ENCODE measurements at places on chromosomes 11 and 22. TPM values are rescaled to one million over a fixed set of nuclear protein-coding genes. Genes with fewer than 3 reads are reported as not detected.
A peak's percentile ranks its signal among the peaks of the same experiment; 100 is the strongest.

DNA sequence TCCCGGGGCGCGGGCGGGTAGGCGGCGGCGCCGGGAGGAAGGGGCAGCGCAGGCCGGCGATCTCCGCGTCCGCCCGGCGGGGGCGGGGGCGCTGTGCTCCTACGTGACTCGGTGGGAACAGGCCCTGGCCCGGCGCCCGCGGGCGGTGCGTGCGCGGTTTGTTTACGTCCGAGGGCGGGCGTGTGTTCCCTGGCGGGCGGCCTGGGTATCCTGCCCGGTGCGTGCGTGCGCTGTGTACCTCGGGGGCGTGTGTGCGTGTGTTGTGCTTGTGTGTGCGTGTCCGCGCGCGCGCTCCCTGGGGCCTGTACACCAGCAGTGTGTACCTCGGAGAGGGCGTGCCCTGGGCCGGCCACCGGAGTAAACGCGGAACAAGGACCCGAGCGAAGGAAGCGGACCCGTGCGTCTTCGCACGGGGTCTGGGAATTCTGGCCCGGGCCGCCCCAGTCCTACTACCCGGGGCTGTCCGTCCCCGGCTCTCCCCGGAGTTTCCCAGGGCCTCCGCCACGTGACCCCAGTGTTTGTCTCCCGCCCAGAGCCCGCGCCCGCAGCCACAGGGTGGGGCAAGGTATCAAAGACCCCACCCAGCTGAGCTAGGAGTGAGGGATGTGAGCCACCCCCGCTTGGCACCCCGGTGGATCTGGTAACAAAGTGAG, 769 bp downstream of the MAFF start:
- no peaks in the 10 kb centered on the region for H3K27me3 ChIP-seq
- peak overlapping the region; percentile 99 for H3K27ac ChIP-seq
- H3K36me3 ChIP-seq = no peaks in the 10 kb centered on the region
- peaks cover 35% of the 10 kb centered on the region for H3K4me1 ChIP-seq
- H3K4me3 ChIP-seq = peak overlapping the region; percentile 98
- peak; percentile 88 for DNase-seq

DNA sequence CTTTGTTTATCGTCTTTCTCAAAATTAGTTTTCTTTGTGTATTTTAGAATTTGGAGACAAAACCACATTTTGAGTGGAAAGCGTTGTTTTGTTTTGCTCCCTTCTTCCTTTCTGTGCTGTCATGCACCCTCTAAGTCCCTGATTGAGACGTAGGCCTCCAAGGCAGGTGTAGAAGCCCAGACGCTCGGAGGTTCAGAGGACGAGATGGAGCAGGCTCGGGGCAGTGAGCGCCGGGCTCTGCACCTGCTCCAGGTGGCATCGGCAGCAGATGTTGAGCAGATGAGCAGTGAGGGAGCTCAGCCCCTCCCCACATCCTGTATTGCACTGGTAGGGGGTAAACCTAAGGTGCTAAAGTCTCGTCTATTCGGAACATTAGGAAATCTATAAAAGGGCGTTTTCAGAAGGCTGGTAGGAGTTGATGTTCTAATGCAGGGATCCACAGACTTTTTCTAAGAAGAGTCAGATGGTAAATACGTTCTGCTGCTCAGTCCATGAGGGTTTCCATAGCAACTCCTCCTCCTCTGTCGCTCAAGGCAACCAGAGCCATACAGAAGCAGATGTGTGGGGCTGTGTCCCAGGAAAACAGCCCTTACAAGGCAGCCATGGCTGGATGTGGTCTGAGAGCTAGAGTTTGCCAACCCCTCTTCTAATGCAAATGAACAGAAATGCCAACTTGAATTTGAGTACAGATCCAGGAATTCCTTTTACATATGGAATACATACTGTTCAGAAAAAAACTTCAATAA, 724.2 kb downstream of the BRD1 start:
- no peak for DNase-seq
- H3K4me3 ChIP-seq = no peak overlapping the region
- H3K27me3 ChIP-seq = peaks cover 10% of the 10 kb centered on the region
- no peak overlapping the region for H3K27ac ChIP-seq
- H3K36me3 ChIP-seq = no peaks in the 10 kb centered on the region

DNA sequence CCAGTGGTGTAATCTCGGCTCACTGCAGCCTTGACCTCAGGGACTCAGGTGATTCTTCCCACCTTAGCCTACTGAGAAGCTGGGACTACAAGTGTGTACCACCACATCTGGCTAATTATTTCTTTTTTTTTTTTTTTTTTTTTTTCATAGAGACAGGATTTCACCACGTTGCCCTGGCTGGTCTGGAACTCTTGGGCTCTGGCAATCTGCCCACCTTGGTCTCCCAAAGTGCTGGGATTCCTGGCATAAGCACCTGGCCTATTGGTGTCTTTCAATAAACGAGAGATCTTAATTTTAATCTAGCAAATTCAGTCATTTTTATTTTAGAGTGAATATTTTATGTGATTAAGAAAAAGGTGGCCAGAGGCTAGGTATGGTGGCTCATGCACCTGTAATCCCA, 40.1 kb downstream of the DGCR2 start:
- H3K27ac ChIP-seq = no peak overlapping the region
- H3K4me3 ChIP-seq = no peak overlapping the region
- no peaks in the 10 kb centered on the region for H3K36me3 ChIP-seq

- no peaks in the 10 kb centered on the region for H3K27me3 ChIP-seq
- peaks cover 7% of the 10 kb centered on the region for H3K36me3 ChIP-seq
- no peak for DNase-seq
- no peak overlapping the region for H3K4me3 ChIP-seq
- H3K4me1 ChIP-seq = no peaks in the 10 kb centered on the region
- no peak overlapping the region for H3K27ac ChIP-seq
Measured at GRCh38 chr11:119676461-119677020, 52.5 kb downstream of the NECTIN1 start.

- no peak for DNase-seq
- no peaks in the 10 kb centered on the region for H3K36me3 ChIP-seq
- no peak overlapping the region for H3K4me3 ChIP-seq
- no peak overlapping the region for H3K27ac ChIP-seq
- no peaks in the 10 kb centered on the region for H3K27me3 ChIP-seq
- H3K4me1 ChIP-seq = peaks cover 3% of the 10 kb centered on the region
Measured at GRCh38 chr11:58647866-58648265, 25.4 kb downstream of the CNTF start.

- no peaks in the 10 kb centered on the region for H3K36me3 ChIP-seq
- peak overlapping the region; percentile 46 for H3K27ac ChIP-seq
- no peaks in the 10 kb centered on the region for H3K4me1 ChIP-seq
- no peaks in the 10 kb centered on the region for H3K27me3 ChIP-seq
Measured at GRCh38 chr11:7520981-7521487, 7.2 kb downstream of the PPFIBP2 start.

DNA sequence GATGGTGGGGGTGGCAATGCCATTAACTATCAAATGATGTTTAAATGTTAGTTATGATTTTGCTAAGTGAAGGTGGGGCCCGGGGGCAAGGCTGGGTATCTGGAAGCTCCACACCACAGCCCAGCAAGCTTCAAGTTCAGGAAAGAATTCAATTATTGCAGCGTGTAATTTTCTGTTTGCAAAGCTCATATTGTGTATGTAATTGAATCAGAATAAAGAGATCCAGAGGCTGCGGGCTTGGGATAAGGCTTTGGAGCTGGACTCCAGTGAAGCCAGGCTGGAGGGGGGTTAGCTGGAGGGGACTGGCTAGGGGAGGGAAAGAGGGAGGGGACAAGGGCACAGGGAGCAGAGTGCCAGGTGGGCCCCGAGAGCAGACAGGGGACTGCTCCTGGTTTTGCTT, 557.1 kb upstream of the CADM1 start:
- H3K36me3 ChIP-seq = no peaks in the 10 kb centered on the region
- no peaks in the 10 kb centered on the region for H3K27me3 ChIP-seq
- H3K27ac ChIP-seq = no peak overlapping the region
- no peak overlapping the region for H3K4me3 ChIP-seq
- DNase-seq = no peak
- no peaks in the 10 kb centered on the region for H3K4me1 ChIP-seq

DNA sequence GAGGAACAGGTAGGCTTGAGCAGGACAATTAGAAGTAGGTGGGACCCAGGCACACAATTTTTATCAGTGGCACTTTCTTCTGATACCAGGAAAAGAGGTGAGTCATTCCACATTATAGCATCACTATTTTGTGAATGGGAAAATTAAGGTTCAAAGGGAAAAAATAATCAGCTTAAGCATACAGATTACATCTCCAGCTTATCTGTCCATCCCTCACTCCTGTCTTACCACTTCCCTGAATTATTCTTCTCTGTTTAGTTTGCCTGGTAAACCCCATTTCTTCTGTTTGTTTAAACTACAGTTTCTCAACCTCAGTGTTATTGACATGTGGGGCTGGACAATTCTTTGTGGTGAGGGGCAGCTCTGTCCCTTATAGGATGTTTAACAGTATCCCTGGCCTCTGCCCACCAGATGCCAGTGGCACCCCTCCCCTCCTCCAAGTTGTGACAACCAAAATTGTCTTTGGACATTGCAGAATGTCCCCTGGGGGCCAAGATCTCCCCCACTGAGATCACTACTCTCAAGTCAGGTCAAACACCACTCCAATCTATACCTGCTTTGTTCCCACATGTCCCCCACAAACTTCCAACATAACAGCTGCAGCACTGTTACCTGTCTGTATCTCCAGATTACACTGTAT, 8.5 kb upstream of the XBP1 start:
- no peak for DNase-seq
- H3K27ac ChIP-seq = no peak overlapping the region
- no peaks in the 10 kb centered on the region for H3K36me3 ChIP-seq
- H3K27me3 ChIP-seq = no peaks in the 10 kb centered on the region
- H3K4me3 ChIP-seq = no peak overlapping the region

GRCh38 chr11:12842933-12843636, 166.0 kb upstream of the RASSF10 start:
- H3K27me3 ChIP-seq = no peaks in the 10 kb centered on the region
- no peak for DNase-seq
- no peaks in the 10 kb centered on the region for H3K36me3 ChIP-seq
- no peak overlapping the region for H3K4me3 ChIP-seq
- peak overlapping the region; percentile 59 for H3K27ac ChIP-seq
- H3K4me1 ChIP-seq = peaks cover 33% of the 10 kb centered on the region

DNA sequence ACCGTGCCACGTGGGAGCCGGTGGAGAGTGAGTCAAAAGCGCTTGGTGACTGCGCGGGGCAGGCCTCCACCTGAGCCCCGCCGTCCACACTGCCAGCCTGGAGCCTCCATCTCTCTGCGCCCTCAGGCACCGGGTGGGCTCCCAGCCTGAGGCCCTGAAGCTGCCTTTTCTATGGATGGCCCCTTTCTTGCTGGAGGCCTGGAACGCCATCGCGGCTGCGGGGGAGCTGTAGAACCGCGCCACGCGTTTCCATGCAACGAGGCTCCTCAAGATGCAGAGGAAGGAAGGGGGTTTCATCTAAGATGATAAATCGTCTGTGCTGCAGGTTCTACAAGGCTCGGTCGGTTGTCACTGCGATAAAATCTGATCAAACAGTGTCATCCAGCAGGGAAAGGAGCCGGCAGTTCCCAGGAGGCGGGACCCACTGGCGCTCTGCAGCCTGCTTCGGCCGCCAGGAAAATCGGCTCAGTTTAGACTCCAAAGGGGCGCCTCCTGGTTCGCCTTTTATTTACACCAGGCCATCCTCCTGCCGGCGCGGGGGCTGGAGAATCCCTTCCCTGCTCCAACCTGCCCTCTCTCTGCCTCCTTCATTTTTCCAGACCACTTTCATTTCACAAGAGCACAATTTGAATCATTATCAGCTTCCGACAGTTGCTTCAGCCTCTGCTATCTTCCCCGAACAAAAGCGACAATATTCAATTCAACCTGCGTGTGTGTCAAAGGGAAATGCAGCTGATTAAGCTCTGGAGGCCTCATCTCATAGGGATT, 624.4 kb downstream of the BRD1 start:
- no peak overlapping the region for H3K4me3 ChIP-seq
- H3K27ac ChIP-seq = no peak overlapping the region
- no peaks in the 10 kb centered on the region for H3K27me3 ChIP-seq
- no peaks in the 10 kb centered on the region for H3K36me3 ChIP-seq

GRCh38 chr11:66386171-66387069, 14.9 kb upstream of the SLC29A2 start:
- DNase-seq = peak; percentile 88
- no peaks in the 10 kb centered on the region for H3K36me3 ChIP-seq
- no peaks in the 10 kb centered on the region for H3K4me1 ChIP-seq
- H3K4me3 ChIP-seq = no peak overlapping the region

DNA sequence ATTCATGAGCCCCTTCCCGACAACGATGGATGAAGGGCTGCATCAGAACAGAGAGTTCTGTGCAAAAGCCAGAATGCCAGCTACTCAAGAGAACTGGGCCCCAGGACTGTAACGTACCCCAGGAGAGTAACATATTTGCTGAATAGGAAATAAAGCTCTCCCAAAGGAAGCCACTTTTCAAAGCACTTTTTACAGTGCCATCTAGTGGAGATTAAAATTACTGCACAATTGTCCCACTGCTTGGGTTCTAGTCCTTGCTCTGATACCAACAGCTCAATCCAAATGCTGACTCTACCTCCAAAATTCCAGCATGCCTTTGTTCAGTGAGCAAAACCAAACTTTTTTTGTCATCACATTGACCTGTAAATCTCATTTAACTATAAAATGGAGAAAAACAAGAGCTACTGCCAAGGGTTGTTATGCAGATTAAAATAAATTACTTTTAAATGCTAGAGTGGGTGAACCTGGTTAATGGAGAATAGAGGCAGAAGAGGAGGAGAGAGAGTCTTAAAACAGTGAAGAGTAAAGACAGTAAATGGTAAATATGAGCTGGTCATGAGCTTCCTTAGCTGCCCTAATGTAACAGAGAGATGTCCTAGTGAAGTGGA, 87.6 kb upstream of the FSHB start:
- no peaks in the 10 kb centered on the region for H3K4me1 ChIP-seq
- DNase-seq = no peak
- no peaks in the 10 kb centered on the region for H3K36me3 ChIP-seq
- no peak overlapping the region for H3K27ac ChIP-seq

- H3K36me3 ChIP-seq = no peaks in the 10 kb centered on the region
- no peaks in the 10 kb centered on the region for H3K27me3 ChIP-seq
- H3K27ac ChIP-seq = peak overlapping the region; percentile 66
- DNase-seq = no peak
- no peak overlapping the region for H3K4me3 ChIP-seq
Measured at GRCh38 chr11:1879941-1880720, 11.6 kb downstream of the PRR33 start.

JAM3 gene
- 7.8 TPM for total RNA-seq

KRTAP5-8 gene
- 0.48 TPM for total RNA-seq

CFAP300 gene
- total RNA-seq = 0.79 TPM

KBTBD4 gene
- total RNA-seq = 20.3 TPM

OR10A2 gene
- total RNA-seq = not detected

CD6 gene
- 1.9 TPM for total RNA-seq

SYNGR1 gene
- 6.7 TPM for total RNA-seq

PTPRCAP gene
- total RNA-seq = 13.2 TPM

YPEL1 gene
- 4.6 TPM for total RNA-seq

Measured in transverse colon (tissue), 4 donors.